ENCODE measurements at places on chromosomes 3 and 15.

DNA sequence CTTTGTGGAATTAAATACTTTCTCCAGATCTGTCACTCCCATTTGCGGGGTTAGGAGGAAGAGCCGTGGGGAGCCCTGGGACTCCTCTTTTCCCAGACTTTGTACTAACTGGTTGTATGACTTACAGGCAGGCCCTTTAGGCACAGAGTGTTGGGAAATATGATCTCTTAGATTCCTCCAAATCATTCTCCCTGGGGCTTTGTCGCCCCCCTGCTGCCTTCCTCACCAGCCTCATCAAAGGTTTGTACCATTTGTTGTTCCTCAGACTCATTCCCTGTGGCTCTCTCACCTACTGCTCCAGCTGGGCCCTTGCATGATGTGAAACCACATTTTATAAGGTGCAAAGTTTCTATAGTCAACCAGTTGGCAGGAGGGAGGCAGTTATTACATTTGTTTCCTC, 56.4 kb downstream of the CRYGS start:
- no peak for DNase-seq

- DNase-seq = no peak
These were observed 126.8 kb downstream of the KCNAB1 start for GRCh38 chr3:156246961-156247725.

DNA sequence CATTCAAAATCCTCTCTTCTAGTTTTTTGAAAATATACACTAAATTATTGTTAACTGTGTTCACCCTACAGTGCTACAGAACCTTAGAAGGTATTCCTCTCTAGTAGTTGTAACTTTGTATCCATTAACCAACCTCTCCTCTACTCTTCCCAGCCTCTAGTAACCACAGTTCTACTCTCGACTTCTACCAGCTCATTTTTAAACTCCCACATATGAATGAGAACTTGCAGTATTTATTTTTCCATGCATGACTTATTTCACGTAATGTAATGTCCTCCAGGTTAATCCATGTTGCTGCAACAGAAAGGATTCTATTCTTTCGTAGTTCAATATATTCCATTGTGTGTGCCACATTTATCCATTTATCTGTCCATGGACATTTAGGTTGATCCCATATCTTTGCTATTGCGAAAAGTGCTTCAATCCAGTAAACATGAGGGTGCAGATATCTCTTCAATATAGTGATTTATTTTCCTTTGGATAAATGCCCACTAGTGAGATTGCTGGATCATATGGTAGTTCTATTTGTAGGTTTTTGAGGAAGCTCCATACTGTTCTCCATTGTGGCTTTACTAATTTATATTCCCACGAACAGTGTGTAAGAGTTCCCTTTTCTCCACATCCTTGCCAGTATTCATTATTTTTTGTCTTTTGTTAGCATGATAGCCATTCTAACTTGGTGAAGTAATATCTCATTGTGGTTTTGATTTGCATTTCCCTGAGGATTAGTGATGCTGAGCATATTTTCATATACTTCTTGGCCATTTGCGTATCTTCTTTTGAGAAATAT, 113.7 kb upstream of the SMAD3 start:
- no peak for DNase-seq

DNA sequence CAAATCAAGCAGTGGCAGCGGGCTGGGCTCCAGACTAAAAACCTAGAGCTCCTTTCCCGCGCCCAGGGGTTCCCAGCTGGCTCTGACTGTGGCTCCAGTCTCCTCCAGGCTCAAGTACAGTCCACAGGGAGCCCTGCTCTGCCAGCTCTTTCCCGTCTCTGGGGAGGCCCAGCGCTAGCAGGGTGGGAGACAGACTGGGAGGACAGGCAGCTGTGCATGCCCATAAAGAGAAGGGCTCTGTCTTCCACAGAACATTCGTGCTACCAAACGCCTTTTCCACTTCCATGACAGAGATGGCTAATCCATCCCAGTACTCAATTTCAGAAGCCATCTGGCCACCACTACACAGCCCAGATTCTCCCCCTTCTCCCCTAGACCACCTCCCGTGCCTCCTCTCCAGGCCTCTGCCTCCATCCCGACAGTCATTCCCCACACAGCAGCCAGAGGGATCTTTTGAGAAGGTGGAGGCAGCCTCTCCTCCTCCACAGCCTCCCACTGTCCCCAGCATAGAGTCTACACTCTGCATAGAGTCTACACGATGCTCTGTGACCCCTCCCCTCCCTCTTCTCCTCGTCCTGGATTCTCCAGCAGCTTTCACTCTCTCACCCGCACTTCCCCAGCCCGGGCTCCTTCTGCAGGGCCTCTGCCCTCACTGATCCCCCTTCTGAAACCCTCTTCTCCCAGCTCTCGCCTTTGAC, 6.8 kb upstream of the DUSP7 start:
- DNase-seq = no peak

- DNase-seq = no peak
These were observed 33.3 kb downstream of the DET1 start for GRCh38 chr15:88513195-88513594.

- DNase-seq = no peak
These were observed 31.2 kb upstream of the ACP3 start for GRCh38 chr3:132286035-132286434.

GRCh38 chr15:49215768-49216739, 46.0 kb downstream of the GALK2 start:
- DNase-seq = no peak

DNA sequence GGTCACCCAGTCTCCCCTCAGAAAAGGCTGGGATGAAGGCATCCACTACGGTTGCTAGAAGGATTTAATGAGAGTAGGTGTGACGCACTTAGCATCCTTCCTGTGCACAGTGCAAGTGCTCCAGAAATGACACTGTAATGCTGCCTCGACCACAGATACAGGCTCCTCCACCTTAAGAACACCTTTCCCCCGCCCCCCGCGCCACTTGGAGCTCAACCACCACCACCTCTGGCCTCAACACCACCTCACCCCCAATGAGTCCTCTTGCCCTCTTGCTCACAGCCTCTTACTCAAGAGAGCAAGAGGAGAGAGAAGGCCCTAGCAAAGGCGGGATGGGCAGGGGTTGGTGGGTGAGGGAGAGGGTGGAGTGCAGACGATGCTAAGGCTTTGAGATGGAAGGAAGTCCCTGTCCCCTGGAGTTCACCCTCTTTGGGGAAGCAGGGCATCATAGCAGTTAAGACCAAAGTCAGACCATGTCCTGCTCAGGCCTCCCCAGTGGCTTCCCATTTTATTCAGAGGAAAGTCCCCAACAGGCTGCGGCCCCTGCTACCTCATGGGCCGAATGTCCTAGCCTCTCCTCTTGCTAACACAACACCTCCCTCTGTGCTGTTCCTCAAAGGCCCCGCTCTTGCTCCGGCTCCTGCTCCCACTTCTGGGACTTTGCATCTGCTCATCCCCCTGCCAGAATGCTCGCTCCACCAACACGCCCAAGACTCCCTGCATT, 8.3 kb downstream of the STARD5 start:
- no peak for DNase-seq

DNA sequence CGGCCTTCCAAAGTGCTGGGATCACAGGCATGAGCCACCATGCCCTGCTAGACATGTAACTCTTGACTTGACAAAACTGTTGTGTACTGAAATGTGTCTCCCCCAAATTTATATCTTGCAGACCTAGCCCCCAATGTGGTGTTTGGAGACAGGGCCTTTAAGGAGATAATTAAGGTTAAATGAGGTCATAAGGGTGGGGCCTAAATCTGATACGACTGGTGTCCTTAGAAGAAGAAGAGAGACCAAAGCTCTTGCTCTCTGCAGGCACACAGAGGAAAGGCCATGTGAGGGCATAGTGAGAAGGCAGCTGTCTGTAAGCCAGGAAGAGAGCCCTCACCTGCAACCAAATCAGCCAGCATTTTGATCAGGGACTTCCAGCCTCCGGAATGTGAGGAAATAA, 361.3 kb downstream of the SV2B start:
- no peak for DNase-seq

GRCh38 chr15:83845230-83845629, 191.3 kb downstream of the ADAMTSL3 start:
- no peak for DNase-seq

DNA sequence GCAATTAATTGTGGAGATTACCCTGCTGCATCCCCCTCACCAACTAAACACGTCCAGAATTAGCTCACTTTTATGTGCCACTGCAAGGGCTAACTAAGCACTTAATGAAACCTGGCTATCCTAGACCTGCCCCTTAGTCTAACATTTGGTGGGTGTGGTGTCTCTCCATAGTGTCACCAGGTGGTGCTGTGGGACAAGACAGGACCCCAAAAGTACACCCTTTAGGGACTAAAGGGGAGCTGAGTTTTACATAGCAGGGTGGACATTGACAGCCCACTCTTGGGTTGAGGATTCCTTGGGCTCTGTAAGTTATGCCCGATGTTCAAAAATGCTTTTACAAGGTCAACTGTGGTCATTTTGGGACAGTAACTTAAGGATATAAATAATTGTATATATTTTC, 5.7 kb downstream of the DUT start:
- no peak for DNase-seq

DNA sequence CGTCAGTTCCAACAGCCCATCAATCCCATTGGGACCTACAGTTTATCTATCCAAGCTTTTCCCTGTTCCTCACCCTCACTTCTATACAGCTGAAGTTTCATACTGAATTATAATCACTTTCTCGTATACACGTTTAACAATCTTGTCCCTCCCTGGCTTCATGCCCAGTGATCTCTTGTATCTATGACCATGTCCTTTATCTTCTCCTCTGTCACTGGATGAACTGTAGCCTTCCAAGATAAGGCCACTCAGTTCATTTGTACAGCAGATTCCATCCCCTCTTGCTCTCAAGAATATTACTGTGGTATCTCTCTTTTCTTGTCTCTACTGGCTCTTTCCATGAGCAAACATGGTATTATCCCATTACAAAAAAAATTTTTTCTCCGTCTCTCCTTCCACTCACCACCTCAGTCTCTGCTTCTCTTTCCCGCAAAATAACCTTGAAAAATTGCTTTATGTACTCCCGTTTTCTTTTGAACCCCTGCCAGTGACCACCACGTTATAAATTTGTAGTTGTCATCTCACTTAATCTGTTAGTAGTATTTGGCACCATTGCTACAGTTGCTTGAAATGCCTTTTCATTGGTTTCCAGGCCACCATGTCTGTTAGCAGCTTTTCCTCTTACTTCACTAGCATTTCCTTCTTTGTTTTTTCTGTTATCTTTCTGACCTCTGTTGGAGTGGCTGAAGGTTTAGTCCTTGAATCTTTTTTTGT, 9.4 kb downstream of the CTNNB1 start:
- no peak for DNase-seq

DNA sequence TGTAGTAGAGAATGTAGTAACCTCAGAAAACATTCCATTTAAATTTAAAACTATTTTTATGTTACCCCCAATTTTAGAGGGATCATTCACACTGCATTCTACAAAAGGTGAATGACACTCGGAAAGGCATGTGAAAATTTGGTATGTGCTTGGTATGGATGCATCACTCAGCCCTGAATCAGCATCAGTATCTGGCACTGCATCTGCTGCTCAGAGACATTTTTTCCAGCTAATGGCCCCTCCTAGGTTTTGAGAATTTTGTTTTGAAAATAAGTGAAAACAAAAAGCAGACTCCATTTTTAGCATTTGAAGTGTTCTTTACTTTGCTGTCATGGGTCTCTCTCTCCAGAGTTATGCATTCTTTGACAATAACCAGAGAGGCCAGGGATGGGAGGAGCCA, 15.6 kb upstream of the WWTR1 start:
- DNase-seq = no peak

- no peak for DNase-seq
These were observed 142.6 kb upstream of the CFAP20DC start for GRCh38 chr3:59192473-59192872.

- no peak for DNase-seq
These were observed 116.1 kb downstream of the ALDH1A2 start for GRCh38 chr15:57949374-57949943.
